H1 (cell line): ENCODE measurements at places on chromosomes 12 and 14.

- DNase-seq: no peak
Measured at GRCh38 chr14:49933704-49934103, 40.8 kb downstream of the ARF6 start.

- DNase-seq: no peak
Measured at GRCh38 chr14:80425686-80426085, 214.4 kb upstream of the DIO2 start.

GRCh38 chr14:66476964-66477363 lies 9.2 kb upstream of the CCDC196 start:
- no peak for DNase-seq

GRCh38 chr14:69652942-69653684 lies 41.7 kb downstream of the SUSD6 start:
- no peak for DNase-seq

GRCh38 chr14:75088566-75089373 lies 19.3 kb downstream of the ZC2HC1C start:
- peak; percentile 67 for DNase-seq

GRCh38 chr14:38618514-38618913 lies 362.6 kb upstream of the CLEC14A start:
- no peak for DNase-seq

- no peak for DNase-seq
Measured at GRCh38 chr12:4607056-4607455, 41.8 kb downstream of the AKAP3 start.

DNA sequence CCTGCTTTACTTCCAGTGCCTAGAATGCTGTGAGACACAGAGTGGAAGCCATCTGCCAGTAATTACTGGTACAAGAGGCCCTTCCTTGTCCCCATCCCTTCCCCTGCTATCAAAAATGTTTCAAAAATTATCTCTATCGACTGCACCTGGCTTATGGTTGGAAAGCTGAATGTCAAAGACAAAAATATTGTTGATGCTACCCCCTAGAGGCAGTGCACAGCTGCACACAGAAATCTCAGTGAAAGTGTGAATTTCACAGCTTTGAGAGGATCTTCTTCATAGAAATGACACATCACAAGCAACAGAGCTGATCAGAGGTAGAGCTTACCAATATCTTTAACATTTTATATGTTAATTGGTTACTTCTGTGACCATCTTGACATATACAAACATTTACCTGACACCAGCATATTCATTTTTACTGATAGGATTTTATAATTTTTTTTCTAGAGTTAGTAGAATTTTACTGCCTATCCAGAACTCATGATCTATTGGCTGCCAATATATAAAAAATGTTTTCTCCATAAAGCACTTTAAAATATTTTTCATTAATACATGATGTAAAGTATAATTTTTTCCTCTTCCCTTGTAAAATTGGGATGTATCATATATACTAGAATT lies 138.0 kb downstream of the AACS start:
- no peak for DNase-seq

GRCh38 chr12:118358612-118359540 lies 13.8 kb downstream of the TAOK3 start:
- no peak for DNase-seq

GRCh38 chr12:53867216-53868012 lies 71.2 kb upstream of the HOXC13 start:
- DNase-seq: no peak

GRCh38 chr12:127284021-127284420 lies 982.9 kb upstream of the TMEM132C start:
- no peak for DNase-seq

- DNase-seq: no peak
Measured at GRCh38 chr14:51877810-51878209, 17.4 kb downstream of the GNG2 start.

- DNase-seq: no peak
Measured at GRCh38 chr14:32590157-32590556, 261.1 kb downstream of the AKAP6 start.

GRCh38 chr12:88325076-88325815 lies 183.1 kb downstream of the TMTC3 start:
- DNase-seq: no peak

GRCh38 chr12:57171668-57172067 lies 24.2 kb upstream of the LRP1-AS start:
- DNase-seq: no peak

- no peak for DNase-seq
Measured at GRCh38 chr12:65868878-65869277, 44.6 kb downstream of the HMGA2 start.

DNA sequence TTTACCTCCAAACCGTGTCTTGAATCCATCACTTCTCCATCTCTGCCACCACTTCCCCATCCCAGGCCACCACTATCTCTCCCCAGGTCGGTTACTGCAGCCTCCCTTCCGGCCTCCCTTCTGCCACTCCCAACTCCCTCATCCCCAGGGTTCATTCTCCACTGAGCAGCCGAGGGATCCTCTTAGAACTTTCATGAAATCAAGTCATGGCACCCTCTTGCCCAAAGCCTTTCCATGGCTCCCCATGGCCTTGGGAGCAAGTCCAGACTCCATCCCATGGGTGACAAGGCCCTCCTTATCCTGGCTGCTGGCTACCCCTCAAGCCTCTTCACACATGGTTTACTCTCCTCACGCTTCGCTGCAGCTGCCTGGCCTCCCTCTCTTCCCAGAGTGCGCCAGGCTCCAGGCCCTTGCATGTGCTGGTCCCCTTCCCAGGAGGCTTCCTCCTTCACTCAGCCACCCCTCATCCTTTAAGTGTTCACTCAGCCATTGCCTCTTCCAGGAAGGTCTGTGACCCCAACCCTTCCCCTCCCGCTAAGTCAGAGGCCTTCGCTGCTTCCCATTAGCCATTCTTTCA lies 17.9 kb upstream of the SH2B3 start:
- DNase-seq: no peak

GRCh38 chr12:94706250-94706661 lies 55.9 kb upstream of the TMCC3 start:
- no peak for DNase-seq

- DNase-seq: no peak
Measured at GRCh38 chr14:95269493-95269892, 50.2 kb downstream of the CLMN start.

- DNase-seq: no peak
Measured at GRCh38 chr12:128789356-128789929, 34.3 kb downstream of the SLC15A4 start.

GRCh38 chr14:22580625-22581024 lies 8.4 kb downstream of the DAD1 start:
- DNase-seq: no peak

- no peak for DNase-seq
Measured at GRCh38 chr12:107494331-107494730, 191.3 kb upstream of the PWP1 start.

- DNase-seq: no peak
Measured at GRCh38 chr12:25887367-25887766, 71.1 kb upstream of the RASSF8 start.

DNA sequence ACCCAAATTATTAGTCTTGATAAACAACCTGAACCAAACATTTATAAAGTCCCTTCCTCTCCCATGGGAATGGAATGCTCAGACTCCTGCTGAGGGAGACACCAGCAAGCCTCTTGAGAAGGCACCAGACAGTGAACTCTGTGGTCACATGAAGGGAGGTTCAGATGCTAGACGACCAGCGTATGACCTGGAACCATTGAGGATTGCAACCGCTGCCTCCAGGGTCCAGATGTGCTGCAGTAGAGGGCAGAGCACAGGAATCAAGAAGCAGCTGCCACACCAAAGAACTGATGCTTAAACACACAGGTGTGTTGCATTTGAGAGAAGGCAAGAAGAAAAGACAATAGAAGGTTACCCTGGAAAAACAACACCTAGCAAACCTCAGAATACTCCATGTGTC lies 592.4 kb downstream of the AACS start:
- no peak for DNase-seq

- no peak for DNase-seq
Measured at GRCh38 chr14:44830371-44830770, 131.4 kb downstream of the KLHL28 start.

- DNase-seq: peak; percentile 87
Measured at GRCh38 chr12:130013771-130014484, 110.1 kb upstream of the TMEM132D start.

DNA sequence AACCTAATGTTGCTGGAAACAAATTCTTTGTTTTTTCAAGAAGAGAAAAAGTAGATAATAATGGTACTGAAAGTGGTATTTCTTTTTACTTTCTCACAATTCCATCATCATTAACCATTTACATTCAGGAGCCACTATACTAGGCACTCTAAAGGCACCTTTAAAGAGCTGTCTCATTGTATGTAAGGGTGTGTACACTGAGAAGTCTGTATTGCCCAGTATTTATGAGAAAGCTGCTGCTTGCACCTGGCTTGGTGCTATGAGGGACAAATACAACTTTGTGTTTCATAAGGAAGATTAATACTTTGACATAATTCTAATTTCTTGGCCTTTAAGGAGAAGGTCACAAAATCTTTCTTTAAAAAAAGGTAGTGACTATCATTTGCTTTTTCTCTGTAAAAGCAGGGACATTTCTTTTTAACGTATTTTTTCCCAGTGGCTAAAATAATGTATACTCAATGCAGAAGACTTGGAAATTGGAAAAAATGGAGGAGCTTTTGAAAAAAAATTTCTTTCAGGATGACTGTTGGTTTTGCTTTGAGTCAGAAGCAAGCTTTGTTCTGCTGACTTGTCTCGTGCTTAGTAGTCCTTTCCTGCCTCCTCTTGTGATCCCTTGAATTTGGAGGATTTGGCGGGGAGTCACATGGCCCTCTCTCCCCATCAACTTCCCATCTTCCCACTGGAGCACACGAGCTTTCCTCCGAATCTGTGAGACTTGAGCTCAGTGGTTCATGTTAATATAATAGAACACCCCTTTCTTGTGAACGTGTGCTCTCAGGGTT lies 50.1 kb downstream of the RASSF3 start:
- no peak for DNase-seq

DNA sequence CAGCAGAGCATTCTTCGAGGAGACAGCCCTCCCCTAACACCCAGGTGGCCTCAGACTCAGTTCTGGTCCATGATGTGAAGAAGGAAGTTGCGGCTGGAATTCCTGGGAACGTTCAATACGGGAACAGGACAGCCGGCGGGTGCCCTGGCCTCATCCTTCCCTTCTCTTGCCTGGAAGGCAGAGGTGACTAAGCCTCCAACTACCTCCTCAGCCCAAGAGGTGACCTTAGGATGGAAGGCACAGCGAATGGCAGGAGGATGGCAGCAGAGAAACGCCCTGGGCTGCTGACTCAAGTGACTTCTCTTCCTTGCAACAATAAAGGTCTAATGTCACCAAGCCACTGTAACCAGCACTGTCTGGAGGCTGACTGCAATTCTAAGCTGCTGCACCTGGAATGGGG lies 36.1 kb downstream of the DHX37 start:
- DNase-seq: no peak

GRCh38 chr14:75578786-75579337 lies 442 bp downstream of the FLVCR2 start:
- no peak for DNase-seq

DNA sequence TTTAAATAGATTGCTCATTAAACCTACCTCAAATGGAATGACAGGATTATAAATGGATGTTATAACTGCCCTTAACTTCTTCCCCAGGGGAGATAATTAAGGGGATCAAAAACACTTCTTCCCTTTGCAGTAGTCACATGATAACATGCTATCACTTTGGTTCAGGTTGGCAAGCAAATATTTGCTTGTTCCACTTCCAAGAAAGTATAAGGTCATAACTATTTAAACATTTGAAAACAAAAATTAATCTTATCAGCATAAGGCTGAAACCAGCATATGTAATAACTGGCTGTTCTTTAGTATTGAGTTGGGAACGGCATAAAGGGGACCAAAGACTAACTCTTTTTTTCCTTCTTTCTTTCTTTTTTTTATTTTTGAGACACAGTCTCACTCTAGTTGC lies 2.4 kb upstream of the LYZ start:
- DNase-seq: no peak

DNA sequence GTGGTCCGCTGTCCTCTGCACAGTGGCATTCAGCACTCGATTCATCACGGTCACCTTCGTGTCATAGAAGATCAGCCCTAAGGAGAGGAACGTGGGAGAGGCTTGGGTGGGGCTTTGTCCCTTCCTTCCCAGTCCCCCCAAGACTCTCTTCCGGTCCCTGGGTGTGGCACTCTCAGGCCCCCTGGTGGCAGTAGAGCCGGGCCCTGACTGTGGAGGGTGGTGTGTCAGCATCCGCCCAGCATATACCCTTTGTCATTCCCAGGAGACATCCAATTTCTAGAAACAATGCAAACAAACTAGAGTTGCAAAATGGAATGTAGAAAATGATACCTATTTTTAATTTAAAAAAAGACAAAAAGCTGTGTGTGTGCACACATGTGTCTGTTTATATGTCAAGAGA lies 45.0 kb downstream of the TRAFD1 start:
- no peak for DNase-seq

GRCh38 chr12:125573271-125573670 lies 508.0 kb downstream of the AACS start:
- DNase-seq: no peak

DNA sequence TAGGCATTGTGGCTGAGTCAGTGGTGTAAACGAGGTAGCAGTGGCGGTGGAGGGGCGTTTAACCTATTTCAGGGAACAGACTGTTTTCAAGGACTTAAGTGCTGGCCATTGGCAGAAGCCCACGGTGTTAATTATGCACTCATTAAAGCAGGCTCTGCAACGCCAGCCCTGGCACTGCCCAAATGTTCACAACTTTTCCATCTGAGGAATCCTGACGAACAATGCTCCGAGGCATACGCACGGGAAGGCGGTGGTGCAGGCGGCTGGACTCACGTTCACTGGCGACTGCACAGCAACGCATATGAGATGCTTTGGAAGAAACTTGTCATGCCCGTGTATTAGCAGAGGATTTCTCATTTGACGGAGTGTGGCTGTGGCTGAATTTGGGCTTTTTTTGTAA lies 70.6 kb upstream of the SLC24A4 start:
- no peak for DNase-seq

- no peak for DNase-seq
Measured at GRCh38 chr12:53664191-53664590, 11.7 kb downstream of the ATP5MC2 start.

DNA sequence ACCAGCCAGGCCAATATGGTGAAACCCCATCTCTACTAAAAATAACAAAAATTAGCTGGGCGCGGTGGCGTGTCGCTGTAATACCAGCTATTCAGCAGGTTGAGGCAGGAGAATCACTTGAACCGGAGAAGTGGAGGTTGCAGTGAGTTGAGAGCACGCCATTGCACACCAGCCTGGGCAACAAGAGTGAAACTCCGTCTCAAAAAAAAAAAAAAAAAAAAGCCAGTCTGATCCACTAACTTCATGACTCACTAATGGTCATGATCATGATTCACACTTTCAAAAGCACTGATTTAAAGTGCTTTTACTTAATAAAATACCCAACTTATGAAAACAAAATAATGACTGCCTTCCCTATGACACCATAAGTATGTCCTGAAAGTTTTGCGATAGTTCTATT lies 38.4 kb upstream of the CPM start:
- no peak for DNase-seq

GRCh38 chr14:64801800-64802199 lies 77.9 kb downstream of the SPTB start:
- DNase-seq: no peak

DNA sequence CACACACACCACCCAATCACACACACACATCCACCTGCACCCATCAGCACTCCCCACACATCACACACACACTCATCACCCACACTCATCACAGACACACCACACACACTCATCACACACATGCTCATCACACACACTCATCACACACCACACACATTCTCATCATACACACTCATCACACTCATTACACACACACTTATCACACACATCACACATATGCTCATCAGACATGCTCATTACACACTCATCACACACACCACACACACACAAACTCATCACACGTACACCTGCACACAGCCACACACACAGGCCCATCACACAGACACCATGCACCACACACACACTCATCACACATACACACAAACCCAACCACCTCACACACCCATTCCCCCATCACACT lies 107.5 kb upstream of the C14orf180 start:
- DNase-seq: no peak
